ENCODE measurements at places on chromosomes 13 and 19. TPM values are rescaled to one million over a fixed set of nuclear protein-coding genes. Genes with fewer than 3 reads are reported as not detected.

Gene GGACT
- 0.94 TPM for total RNA-seq

DNA sequence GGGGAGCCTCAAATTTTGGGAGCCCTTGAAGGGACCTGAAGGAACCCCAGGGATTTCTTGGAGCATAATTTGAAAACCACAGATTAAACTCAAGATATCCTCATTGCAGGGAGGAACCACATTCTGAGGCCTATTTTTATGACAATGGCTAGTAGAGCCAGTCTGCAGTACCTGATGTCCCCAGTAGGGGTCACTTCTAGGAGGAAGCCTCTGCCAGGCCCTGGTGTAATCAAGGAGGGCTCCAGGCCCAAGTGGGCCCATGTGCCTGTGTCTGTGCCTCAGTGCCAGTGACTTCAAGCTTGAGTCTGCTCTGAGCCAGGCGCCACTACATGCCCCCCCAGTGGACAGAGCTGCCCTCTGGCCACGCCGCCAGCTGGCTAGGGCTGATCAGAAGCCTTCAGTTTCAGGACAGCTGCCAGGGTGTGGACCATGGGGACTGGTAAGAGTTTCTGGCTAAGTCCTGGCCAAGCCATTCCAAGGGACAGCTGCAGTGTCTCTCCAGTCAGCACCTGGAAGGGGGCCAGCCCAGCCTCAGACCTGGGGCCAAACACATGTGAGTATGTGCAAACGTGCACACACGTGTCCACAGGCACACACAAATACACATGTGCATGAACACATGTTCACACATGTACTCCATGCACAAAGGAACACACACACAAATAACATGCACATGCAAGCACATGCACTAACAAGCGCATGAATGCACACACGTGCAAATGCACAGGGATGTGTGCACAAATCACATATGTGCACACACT lies 20.5 kb upstream of the SLC7A10 start:
- DNase-seq: no peak
- no peaks in the 10 kb centered on the region for H3K36me3 ChIP-seq
- peaks cover 3% of the 10 kb centered on the region for H3K27me3 ChIP-seq
- no peak overlapping the region for H3K27ac ChIP-seq
- no peaks in the 10 kb centered on the region for H3K4me1 ChIP-seq
- no peak overlapping the region for H3K4me3 ChIP-seq

GRCh38 chr13:97189928-97190327 lies 32.2 kb upstream of the MBNL2 start:
- H3K36me3 ChIP-seq: no peaks in the 10 kb centered on the region
- no peak overlapping the region for H3K4me3 ChIP-seq
- peaks cover 7% of the 10 kb centered on the region for H3K27me3 ChIP-seq
- H3K4me1 ChIP-seq: peaks cover 22% of the 10 kb centered on the region
- no peak for DNase-seq

DNA sequence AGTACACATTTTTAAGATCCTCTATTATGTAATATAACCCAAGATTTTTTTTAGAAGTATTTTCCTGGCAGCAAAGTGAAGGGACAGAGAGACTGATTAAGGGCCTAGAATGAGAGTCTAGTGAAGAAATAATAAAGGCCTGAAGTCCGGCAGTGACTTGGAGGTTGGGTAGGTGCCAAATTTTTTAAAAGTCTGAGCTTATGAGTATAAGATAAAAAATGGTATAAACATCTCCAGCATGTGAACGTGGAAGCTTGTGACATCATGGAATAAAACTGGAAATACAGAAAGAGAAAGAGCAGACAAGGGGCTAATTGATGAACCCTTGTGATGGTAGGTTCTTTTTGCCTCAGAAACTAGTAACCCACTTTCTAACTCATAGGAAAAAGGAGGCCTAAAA lies 174.6 kb downstream of the SUCLA2 start:
- peaks cover 7% of the 10 kb centered on the region for H3K4me1 ChIP-seq
- no peak overlapping the region for H3K27ac ChIP-seq
- no peaks in the 10 kb centered on the region for H3K27me3 ChIP-seq
- H3K4me3 ChIP-seq: no peak overlapping the region
- no peak for DNase-seq
- H3K36me3 ChIP-seq: no peaks in the 10 kb centered on the region

DNA sequence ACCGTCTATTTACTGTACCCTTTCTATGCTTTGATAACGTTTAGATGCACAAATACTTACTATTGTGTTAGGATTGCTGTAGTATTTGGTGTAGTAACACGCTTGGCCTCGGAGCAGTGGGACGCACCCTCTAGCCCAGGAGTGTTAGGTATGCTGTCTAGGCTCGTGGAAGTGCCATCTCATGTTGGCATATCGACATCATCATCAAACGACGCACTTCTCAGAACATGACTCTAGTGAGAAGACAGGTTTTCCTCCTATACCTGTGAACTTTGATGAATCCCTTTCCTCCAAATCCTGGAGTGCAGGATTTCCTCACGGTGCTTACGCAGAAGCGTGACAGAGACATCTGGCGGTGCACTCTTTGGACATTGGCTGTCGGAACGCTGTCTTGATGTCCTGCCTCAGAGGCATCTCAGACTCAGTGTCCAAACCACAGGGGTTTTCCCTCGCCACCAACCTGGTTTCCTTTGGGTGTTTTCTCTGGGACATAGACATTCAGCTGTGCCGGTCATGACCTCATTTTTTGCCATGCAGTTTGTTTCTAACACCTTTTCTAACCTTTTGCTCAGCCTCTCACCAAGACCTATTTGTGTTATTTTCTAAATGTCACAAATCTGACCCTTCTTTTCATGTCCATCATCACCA lies 6.3 kb downstream of the SNRNP70 start:
- H3K4me1 ChIP-seq: peaks cover 15% of the 10 kb centered on the region
- no peak overlapping the region for H3K4me3 ChIP-seq
- no peak for DNase-seq
- H3K27me3 ChIP-seq: peaks cover 1% of the 10 kb centered on the region
- H3K36me3 ChIP-seq: peaks cover 37% of the 10 kb centered on the region

DNA sequence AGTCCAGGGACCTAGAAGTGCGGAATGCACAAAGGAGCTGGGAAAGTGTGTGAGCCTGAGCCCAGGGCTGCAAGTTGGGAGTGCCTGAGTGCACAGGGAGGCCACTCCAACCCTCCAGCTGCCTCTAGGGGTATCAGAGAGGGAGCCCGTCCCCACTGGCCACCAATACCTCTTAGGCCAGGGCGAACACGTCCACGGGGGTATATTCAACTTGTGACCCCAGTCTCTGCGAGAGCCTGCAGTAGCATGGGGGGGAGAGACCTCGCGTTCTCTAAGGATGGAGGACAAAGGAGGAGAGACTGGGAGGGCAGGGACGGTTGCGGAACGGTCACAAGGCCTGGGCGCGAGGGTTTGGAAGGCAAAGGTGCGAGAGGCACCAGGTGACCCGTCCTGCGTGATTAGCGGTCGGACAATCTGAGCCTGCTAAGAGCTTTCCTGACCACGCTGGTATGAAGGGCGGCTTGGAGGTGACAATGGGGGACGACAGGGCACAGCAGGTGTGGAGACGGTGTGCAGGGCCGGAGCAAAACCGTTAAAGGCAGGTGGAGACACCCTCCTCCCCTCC lies 676 bp downstream of the CD320 start:
- peak overlapping the region; percentile 88 for H3K27ac ChIP-seq
- DNase-seq: no peak
- H3K27me3 ChIP-seq: no peaks in the 10 kb centered on the region
- peaks cover 23% of the 10 kb centered on the region for H3K4me1 ChIP-seq

DNA sequence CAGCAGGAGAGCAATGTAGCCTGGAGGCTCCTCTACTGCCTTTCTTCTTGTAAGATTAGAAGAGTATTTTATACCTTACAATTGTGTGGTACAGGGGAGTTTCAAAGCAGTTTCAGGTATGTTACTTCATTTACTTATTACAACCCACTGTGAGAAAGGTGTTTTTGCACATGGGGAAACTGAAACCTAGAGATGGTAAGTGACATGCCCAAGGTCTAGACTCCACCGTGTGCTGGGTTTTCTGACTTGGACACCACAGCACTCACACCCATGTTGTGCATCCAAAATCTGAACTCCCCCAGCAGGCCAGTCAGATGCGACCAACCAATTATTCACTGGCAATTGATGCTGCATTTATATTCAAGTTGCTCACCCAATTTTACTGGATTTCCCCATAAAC lies 22.8 kb downstream of the ERICH6B start:
- no peak for DNase-seq
- peaks cover 20% of the 10 kb centered on the region for H3K27me3 ChIP-seq
- no peak overlapping the region for H3K4me3 ChIP-seq
- no peak overlapping the region for H3K27ac ChIP-seq
- no peaks in the 10 kb centered on the region for H3K4me1 ChIP-seq
- H3K36me3 ChIP-seq: no peaks in the 10 kb centered on the region
